ENCODE measurements at places on chromosomes 13 and 19.

GRCh38 chr13:55073000-55073399, 2044.4 kb downstream of the OLFM4 start:
- DNase-seq = no peak

GRCh38 chr13:49146950-49147355, 73.2 kb upstream of the MLNR start:
- no peak for DNase-seq

DNA sequence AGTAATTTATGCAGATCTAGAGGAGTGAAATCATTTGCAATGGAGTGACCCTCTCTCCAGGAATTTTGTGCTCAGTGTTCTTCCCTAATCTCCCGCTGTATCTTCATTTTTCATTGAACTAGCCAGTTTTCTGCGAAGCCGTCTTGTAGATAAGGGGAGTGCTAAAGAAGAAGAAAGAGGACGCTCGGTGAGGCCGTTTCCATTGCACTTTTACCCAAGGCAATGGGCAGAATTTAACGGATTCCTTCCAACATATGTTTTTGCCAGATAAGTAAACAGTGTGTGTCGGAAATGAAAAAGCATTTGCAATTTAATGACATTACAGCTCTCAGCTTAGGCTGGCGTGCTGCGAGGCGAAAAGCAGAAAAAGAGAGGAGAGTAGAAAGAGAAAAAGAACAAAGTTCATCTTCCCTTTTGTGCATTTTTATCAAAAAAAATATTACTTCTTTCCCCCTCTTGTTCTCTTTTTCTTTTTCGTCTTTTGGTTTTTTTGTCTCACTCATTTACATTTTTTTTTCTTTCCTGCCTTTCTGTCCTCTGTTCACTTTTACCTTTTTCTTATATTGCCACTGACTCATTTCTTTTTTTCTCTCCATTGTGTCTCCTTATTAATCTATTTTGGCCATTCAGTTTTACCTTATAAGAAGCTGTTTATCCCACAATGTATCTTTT, 49.9 kb downstream of the SOX21 start:
- no peak for DNase-seq

GRCh38 chr13:25175431-25175830, 3.3 kb upstream of the AMER2 start:
- no peak for DNase-seq

GRCh38 chr19:38044267-38045111, 137.5 kb downstream of the SIPA1L3 start:
- no peak for DNase-seq

- DNase-seq = peak; percentile 84
These were observed at the start of gene DUS3L for GRCh38 chr19:5790559-5791520. Gene DUS3L, minus strand, starts transcription at chr19:5791163. Its CDS starts 22 bp downstream, at chr19:5791141.

- DNase-seq = no peak
These were observed 1882.6 kb downstream of the PCDH9 start for GRCh38 chr13:65347420-65348030.

DNA sequence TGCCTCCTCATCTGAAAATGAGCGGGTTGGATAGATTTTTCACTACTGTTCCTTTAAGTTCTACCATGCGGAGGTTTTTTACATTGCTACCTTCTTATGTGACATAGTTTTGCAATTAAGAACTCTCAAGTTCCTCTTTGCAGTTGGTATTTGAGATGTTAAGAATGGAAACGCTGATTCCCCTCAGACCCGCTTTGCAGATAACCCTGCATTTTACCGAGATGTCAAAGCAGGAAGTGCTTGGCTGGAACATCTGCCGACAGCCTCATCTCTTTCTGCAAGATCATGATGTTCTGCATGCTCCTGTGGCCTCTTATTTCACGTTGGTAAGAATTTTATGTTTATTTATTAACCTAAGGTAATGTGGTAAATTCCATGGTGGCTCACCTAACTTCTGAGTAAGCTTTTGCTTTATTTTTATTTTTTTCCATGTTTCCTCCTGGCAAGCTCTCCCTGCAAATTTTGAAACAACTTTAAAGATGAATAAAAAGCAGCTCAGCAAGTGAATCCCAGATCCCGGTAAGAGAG, 22.5 kb downstream of the PABPC3 start:
- no peak for DNase-seq

DNA sequence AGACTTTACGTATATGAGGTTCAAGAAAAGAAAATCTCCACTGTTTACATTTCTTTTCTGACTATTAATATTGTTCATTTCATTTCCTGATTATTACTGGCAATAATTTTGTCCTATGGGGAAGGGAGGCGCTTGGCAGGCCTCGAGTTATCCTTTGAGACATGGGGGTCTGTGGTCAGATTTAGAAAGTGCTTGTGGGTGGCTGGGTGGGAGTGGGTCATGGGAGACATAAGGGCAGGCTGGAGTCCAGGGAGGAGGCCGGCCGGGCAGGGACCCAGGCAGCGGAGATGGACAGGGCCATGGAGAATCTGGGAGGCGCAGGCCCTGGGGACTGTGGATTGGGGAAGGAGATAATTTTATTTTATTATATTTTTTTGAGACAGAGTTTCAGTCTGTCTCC, 40.1 kb downstream of the LTBP4 start:
- no peak for DNase-seq

DNA sequence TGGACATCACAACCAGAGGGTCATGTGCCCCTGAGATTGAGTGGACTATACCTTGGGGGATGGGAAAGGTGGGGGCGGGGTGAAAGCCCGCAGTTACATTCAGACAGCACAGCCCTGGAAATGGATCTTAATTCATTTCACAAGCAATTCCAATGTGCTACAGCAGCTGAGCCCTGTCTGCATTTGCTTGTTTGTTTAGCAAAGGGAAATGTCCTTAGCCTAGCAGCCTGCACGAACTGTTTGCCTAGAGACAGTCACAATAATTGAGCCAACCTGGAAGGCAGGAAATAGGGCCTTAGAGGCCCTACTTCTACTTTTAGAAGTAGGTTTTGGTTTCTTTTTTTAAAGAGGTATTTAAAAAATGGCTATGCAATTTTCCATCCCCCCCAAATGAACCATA, 177.3 kb upstream of the KL start:
- DNase-seq = peak; percentile 63

DNA sequence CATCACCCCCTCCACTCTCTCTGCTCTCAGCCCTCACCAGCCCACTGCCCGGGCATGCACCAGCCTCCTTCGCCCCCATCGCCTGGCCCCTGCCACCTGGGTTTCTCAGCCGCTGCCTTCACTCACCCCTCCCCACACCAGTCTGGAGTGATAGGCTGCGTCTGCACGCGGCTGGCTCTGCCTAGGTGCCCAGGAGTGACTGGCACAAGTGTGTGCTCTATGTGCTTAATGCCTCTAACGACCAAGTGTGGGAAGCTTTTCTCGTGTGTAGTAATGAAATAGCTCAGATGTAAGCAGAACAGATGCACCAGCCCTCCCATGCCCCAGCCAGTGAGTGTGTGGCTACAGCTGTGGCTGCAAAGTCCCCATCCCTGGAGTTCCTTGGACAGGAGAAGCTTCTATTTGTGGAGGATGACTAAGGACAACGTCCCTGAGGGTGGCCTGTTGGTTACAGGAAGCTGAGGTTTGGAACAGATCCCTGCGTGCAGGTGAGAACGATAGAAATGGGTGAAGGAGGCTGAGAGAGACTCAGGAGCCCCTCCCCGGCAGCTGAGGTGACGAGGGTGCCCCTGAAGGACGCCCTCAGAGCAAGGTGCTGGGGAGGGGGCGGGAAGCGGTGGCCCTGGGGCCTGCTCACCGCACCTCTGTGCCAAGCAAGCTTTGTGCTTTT, 35.6 kb downstream of the ATP11A start:
- DNase-seq = peak; percentile 56

Measured in NCI-H2081 treated with DMSO at 0.1 percent for 48 hours (cell line).